ENCODE measurements at places on chromosomes 6 and 20. TPM values are rescaled to one million over a fixed set of nuclear protein-coding genes. Genes with fewer than 3 reads are reported as not detected.
A peak's percentile ranks its signal among the peaks of the same experiment; 100 is the strongest.

The ULBP3 gene
- polyA plus RNA-seq: 9.0 TPM

The RUNX2 gene
- polyA plus RNA-seq: 3.4 TPM

The HSPA12B gene
- polyA plus RNA-seq: 24.5 TPM

The IRF4 gene
- 0.27 TPM for polyA plus RNA-seq

The CST4 gene
- not detected for polyA plus RNA-seq

The ABHD16B gene
- polyA plus RNA-seq: not detected

The GID8 gene
- 42.1 TPM for polyA plus RNA-seq

The OR11A1 gene
- not detected for polyA plus RNA-seq

The ARG1 gene
- 0.99 TPM for polyA plus RNA-seq

DNA sequence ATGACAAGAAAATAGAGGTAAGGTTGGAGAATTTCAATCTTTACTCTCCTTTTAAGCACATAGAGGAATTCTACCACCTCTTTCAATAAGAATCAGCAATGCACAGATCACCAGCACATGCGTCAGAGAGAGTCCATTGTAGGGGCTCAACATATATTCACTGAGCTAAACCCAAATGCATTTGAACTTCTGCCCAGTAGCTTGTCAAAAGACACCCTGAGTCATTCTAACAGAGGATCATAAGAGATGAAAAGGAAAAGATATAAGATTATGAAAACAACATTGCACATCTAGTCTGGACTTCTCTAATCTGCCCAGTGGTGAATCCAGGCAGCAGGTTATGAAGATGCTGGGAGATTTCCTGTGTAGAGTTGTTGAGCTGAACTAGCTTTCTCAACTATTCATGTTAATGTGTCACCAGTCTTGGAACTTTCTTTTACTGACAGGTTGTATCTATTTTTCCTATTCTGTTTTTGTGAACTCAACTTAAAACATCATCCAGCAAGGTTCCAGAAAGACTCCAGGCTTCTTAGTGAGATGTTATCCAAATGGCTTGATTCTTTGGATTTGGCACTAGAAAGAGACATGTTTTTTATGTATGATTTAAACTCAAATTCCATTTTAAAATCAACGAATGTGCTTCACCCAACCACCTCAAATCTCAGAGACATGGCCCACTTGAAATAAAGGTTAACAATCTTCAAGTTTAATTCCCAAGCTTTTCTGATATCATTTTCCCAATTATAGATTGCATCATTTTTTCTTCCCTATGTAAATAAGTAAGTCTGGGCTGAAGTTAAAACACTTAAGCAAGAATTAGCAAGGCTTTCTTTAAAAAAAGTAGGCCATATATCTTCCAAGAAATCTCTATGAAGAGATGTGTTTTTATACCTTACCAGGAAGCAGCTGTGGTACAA lies 89.3 kb downstream of the TSHZ2 start:
- no peak for DNase-seq

DNA sequence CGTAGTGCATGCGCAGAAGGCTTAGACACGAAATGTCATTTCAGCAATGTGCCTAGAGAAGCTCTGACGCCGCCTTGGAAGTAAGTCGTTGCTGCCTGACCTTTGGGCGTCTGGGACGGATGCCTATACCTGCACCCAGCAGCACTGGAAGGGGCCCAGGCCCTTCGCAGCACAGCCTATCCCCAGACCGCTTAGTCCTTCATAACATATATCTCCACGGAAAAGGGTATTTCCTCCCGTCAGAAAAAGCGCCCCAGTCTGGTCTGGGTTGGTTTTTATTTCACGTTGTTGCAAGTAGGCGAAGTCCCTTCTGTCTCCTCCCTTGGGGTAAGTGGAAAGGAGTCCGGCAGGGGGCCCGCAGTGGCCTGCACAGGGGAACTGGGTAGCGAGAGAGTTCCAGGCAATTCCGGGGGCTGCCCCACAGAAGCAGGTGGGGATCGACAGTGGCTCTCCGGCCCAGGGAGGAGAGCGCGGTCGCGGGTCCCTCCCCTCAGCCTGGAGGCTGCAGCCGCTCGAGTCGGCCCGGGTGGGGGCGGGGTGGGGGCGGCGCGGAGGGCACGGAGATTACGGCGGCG lies 559 bp upstream of the EYA4 start:
- peak; percentile 30 for DNase-seq

DNA sequence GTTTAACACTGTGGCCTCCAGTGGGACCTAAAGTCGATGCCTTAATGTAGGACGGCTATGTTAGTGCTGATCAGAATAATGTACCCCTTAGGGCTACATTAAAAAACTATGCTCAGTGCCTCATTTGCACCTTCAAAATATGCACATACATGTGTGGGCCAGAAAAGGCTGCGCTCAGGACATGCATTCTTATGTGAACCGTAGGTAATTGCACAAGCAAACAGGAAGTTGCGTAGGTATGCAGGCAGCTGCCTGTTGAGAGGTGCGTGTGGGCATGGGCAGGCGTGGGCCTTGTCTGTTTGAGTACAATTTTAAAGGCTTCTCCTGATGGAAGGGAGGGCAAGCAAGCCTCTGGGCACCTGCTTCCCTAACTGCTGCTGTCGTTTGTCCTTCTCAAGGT lies 116.2 kb upstream of the JAG1 start:
- DNase-seq: no peak

GRCh38 chr6:87154641-87154992 lies 748 bp upstream of the ZNF292 start:
- DNase-seq: no peak

DNA sequence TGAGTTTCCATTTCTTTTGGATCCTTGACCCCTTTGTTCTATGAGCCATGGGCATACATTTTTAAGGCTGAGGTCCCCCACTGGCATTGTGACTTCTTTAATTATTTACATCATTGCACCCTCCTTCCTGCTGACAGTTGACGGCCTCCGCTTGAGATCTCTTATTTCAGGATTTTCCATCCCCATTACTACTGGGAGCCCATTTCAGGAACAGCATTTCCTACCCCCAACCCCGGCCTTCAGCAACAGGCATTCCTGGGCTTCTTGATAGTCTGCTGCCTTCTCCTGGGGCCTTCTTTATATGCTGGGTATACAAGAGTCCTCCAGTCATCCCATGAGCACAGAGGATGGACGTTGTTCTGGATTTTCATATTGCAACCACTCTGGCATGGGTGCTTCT lies 3.8 kb downstream of the ULBP1 start:
- no peak for DNase-seq

GRCh38 chr6:16805243-16805950 lies 44.1 kb upstream of the ATXN1 start:
- no peak for DNase-seq

DNA sequence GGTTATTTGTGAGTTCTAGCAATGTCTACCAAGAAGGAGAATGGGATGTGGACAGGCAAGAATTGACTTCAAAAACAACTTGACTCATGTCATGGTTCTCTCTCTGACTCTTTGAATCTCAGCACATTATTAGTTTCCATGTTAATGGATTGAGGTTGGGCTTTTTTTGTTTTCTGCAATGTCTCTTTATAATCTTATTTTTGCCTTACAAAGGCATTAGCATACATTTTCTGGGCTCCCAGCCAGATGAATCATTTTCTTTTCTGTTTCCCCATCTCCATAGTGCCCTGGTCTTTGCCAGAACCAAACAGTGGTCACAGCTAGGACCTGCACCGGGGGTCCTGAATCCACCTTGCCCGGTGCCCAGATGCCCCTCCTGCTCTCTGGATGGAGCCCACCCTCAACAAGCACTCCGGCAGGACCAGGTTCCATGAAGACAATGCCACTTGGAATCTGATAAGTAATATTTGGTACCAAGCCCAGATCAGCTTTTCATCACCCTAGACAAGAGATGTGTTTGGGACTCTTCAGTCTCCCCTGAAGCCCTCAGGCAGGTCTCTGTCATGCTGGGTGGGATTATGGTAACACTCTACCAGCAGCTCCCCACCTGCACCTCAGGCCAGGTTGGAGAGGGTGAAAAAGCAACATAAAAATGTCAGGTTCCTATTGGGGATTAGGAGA lies 266.7 kb upstream of the SULF2 start:
- DNase-seq: peak; percentile 69

DNA sequence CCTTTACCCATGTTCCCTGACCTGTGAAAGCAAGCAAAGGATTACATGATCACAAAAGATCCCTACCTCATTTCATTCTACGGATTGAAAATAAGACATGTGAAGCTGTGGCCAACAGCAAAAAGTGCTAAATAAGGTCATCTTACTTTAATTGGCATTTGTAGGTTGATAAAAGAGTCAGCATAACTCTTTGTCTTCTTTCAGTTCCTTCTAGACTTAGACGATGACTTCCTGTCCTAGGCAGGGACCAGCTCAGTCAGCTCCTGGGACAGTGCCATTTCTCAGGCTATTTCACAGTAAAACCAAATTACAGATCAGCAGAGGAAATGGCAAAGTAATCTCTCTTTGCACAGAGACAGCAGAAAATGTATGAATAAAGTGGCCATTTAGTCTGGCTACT lies 480.7 kb downstream of the RFPL4B start:
- DNase-seq: peak; percentile 41

DNA sequence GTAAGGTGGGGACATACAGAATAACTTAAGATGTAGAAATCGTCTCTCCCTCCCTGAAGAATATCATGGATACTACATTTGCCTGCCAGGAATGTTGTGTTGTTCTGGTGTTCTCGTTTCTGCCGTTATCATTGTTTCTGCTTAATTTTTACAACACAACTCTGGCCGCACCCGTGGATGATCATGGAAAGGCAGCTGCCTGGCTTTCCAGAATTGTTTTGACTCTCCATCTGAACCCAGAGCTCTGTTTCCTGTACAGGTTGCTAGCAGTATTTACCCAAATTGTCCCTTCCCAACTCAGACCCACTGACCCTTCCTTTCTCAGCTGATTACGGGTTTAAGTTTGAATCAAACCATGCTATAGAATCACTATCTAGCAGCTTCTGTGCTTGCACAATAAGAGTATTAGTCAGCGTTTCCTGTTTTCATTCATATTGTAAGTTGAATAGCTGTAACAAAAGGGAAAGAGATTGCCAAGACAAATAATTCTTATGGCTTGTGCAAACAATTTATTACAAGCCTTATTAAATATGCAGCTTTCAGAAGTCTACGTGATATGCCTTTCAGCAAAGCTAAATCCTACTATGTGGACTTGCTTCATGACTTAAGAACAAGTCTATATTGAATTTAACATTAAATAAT lies 139.0 kb downstream of the MTHFD1L start:
- peak; percentile 85 for DNase-seq

- DNase-seq: no peak
Measured at GRCh38 chr6:11009353-11009752, 34.8 kb downstream of the ELOVL2 start.

Data from right lung (tissue), 10 donors.